Stimulated activated CD4-positive, alpha-beta T cell treated with anti-CD3 and anti-CD28 coated beads, Interleukin-1b, Interleukin-23, amount 100 ng/mL, for 4 hours (primary cell): ENCODE measurements at places on chromosomes 4 and X.

- DNase-seq, result no peak
Observed at GRCh38 chr4:127686658-127687057, 43.5 kb upstream of the SLC25A31 start.

GRCh38 chrX:99705701-99706100 lies 704.4 kb downstream of the PCDH19 start:
- DNase-seq, result no peak

DNA sequence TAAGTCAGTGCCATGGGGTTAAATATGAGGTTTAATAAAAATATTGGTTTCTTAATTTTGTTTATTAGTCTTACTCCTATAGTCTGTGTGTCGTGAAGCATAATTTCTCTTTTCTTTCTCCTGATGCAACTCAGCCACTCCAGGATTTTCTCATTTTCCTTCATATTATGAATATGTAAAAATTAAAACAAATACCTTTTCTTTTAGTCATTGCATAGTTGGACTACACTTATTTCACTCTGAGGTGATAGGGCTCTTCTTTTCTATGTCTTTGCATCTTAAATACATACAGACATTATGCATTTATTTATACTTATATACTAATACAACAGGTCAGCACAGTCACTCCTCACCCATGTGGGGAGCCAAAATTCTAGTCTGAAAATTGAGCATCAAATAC lies 19.1 kb downstream of the GALNT7 start:
- no peak for DNase-seq

- DNase-seq, result no peak
Observed at GRCh38 chr4:35252071-35252470, 992.2 kb downstream of the ARAP2 start.

DNA sequence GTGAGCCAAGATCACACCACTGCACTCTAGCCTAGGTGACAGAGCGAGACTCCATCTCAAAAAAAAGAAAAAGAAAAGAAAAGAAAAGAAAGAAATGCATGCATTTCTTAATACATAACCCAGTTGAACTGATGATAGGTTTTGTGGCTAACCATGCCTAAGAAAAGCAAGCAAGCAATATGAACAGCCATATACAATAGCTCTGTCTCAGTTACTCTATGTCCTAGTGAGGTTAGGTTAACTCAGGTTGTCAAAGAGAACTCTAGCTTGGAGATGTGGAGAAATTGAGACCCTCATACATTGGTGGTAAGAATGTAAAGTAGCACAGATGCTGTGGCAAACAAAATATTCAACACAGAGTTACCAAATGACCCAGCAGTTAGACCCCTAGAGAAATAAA lies 167.0 kb upstream of the RASGEF1B start:
- DNase-seq, result no peak

DNA sequence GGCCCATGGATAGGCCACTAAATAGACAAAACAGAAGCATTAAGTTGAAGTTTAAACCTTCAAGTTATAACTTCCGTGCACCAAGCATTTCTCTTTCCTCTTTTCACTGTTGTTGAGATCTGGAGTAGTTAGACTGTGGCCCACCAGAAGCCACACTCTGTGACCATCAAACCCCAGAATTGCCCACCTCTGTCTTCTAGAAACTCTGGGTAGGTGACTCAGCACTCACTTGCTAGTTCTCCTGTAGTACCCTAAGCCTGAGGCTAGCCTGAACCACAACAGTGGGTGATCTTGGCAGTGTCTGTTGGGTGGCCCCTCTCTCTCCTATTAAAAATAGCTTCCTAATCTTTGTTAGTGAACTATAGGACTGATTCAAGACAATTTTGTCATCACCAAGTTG lies 24.6 kb upstream of the CD40LG start:
- DNase-seq, result no peak

GRCh38 chrX:18674417-18674787 lies 2.5 kb upstream of the RS1 start:
- peak; percentile 5 for DNase-seq

DNA sequence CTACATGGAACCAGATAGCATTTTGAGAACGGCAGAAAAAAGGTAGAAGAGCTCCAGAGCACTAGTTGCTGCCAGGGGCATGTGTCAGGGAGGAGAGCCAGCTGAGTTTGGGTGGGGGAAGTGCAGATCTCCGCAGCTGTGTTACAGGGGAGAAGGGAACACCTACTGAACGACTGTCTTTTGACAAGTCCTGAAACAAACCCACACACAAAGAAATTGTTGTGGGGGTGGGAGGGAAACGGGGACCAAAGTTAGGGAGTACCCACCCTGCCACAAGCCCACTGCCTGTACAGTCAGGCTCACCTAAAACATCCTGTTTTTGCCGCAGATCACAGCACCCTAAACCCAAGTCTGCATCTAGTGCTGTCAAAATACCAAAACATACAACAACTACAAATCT lies 55.5 kb downstream of the LEF1 start:
- peak; percentile 27 for DNase-seq

- no peak for DNase-seq
Observed at GRCh38 chr4:2046031-2046961, 12.8 kb upstream of the NAT8L start.

DNA sequence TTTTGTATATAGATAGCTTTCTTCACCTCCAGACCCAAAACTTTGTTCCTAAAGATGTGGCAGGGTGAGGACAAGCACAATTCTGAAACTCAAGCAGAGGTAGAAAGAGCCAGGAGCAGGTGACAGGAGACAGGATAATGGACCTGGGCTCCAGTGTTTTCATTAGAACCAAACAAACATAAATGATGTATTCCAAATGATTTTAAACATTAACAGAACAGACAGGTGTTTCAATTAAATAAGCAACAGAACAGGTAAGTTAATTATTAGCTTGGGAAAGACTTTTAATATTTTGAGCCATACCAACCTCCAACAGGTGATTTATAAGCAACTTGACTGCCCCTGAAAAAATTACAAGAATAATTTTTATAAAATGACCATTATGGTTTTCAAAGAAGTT lies 459.4 kb upstream of the LCORL start:
- DNase-seq, result no peak

- DNase-seq, result no peak
Observed at GRCh38 chrX:17291171-17291900, 83.7 kb upstream of the NHS start.

DNA sequence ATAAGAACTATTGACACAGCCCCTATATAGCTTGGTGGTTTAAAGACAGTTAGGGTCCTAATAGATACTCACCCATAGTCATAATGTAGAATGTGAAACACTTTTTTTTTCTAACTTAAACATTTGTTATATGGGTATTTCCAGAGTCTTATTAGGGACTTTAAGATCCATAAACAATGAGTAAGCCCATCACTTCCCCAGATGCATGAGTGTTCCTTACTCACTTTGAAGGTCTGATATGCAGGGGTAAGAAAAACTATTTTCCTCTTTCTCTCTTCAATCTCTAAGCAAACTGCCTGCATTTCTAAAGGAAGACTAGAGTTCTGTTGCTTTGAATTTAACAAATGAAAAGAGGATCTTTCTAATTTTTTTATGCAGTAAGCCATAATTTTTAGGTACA lies 443.6 kb upstream of the PITX2 start:
- DNase-seq, result no peak

DNA sequence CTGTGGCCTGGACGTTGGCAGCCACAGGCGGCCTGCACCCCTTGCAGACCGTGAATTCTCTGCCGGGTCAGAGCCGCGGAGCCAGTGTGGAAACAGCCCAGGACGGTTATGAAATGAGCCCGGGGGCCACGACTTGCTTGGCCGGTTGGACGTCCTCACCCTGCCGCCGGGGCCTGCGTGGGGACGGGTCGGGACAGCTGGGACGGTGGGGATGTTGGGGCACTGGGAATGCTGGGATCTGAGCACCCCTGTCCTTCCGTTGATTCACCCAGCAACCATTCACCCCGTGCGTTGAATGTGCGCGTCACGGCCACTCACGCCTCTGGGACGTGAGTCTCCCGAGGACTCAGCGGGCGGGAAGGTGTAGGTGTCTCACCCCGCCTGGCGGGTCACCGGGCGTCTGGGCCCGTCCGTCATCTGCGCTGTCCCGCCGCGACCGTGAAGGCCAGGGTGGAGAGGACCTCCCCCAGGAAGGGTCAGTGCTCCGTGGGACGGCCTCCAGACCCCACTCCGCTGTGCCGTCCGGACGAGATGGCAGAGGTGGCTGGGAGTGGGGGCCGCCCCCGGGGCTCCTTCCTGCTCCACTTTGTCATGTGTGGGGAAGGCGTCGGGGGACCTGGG lies 4.5 kb upstream of the PLCXD1 start:
- DNase-seq, result peak; percentile 22

GRCh38 chr4:94306713-94307112 lies 35.9 kb downstream of the HPGDS start:
- DNase-seq, result no peak

DNA sequence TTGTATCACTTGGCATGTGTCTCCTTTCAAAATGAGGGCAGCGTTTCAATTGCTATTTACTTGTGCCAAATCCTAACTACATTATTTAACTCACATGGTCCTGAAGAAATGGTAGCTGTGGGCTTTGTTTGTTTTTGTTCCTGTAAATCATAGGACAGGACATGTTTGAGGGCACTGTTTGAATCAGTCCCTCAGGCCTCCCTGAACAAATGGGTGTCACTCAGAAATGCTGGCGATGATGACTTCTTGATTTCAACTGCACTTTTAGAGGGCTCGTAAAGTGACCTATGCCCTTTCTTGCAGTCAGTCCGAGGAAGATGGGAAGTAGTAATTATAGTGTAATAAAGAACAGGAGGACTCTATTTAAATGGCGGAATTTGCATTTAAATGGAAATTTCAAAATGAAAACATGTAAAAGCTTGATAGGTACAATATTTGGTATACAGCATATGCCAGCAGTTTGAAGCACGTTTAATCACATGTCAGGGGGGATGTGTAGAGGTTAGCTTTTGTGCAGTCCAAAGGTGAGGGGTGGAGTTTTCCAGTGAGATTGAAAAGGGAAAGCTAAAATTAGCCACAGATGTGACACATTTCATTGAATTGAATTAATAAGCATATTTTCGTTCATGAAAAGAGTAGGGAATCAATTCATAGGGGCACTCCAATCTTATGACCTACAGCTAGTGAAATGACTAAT lies 1958.7 kb upstream of the IGFBP7 start:
- no peak for DNase-seq
